ENCODE measurements at places on chromosomes 1 and 21.
A peak's percentile ranks its signal among the peaks of the same experiment; 100 is the strongest.

DNA sequence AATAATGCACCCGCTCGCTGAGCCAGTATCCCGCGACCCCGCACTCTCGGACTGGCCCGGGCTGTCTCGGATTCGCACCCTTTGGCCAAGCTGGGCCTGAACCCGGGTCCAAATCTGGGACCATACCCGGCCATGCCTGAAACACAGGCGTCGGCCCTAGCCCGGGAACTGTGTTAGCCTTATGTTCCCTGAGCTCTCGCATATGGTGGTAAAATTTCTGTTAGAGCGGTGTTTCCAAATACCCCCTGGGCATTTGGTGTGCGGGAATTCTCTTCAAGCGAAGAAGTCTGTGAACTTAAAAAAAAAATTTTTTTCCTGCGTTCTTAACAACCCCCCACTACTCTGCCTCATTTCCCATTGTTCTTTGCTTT lies 3.1 kb downstream of the RNF220 start:
- DNase-seq: no peak

DNA sequence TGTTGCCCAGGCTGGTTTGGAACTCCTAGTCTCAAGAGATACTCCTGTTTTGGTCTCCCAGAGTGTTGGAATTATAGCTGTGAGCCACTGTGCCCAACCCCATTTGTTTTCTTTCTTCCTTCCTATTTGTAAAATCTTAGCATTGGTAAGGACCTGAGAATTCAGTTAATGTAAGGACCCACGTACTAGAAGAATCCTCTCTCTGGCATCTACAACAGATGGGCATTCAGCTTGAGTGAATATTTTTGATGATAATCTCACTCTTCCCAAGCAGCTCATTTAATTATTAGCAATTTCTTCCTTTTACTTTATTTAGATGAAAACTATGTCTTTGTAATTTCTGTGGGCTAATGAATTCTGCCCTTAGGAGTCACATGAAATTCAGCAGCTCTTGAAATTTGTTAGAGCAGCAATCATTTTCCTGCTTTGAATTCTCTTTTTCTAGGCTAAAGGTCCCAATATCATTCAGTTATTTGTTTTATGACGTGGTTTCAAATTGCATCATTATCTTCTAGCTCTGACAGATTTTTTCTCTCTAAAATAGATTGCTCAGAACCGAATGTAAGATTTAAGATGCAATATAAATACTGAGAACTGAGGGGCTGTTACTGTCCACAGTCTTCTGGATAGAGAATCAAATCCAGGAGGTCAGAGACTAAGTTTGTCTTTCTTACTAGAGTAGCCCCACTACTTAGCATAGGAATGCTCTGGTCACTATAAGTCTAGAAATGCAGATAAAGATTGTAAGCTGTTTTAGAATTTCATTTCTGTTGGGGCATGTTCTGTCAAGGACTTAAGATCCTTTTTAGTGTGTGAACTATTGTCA lies 59.4 kb downstream of the EPB41 start:
- DNase-seq: no peak

DNA sequence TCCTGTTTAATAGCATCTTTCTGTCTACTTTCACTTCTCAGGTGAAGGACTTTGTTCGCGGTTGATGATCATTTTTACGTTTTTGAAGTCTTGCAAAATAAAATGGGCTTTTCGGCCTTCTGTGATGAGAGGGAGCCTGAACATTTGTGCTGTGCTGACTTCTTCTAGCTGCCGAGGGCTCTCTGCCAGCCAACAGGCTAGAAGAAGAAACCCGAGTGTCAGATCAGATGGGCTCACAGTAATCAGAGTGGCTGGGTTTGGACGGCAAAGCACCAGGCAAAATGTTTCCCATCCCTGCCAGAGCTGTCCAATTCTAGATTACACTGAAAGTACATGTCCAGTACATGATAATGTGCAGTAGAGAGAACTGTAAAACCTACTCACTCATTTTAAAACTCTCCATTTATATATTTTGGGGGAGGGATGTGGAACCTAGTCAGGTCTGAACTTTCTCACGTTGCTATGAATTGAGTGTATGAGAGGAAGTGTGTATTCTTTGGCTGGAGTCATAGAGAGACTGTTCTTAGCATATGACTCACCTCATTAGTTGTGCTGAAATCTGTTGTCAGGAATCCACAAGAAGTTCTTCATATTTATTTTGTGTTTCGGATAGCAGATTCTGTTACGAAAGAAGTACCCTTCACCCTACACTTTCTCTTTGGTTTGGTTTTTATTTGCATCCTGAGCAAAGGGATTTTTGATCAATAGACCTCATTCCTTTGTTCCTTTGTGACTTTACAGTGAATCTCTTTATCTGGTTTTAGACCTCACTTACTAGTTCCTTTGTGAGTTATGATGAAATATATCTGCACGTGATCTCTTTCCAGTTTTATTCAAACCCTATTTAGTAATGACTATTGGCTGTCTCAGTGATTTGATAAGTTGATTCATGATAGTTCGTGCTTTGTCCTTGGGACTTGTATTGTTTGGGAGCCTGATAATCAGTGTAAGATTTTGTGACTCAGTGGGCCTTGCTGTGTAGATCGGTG lies 4.8 kb downstream of the ATP1A1 start:
- peak; percentile 86 for DNase-seq

DNA sequence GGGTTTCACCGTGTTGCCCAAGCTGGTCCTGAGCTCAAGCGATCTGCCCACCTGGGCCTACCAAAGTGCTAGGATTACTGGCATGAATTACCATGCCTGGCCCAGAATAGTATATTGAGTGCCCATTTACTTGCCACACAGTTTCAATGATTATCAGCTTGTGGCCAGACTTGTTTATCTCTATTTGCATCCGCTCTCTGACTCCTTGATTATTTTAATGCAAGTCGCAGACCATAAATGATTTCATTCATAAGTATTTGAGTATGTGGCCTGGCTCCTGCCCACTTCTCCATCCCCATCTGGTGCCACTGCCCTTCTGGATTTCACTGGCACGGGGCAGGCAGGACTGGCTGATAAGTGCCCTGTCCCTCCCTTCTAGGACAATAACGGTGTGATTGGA lies 18.2 kb upstream of the TRNAU1AP start:
- no peak for DNase-seq

GRCh38 chr1:89989799-89990198 lies 5.1 kb upstream of the ZNF326 start:
- DNase-seq: no peak

DNA sequence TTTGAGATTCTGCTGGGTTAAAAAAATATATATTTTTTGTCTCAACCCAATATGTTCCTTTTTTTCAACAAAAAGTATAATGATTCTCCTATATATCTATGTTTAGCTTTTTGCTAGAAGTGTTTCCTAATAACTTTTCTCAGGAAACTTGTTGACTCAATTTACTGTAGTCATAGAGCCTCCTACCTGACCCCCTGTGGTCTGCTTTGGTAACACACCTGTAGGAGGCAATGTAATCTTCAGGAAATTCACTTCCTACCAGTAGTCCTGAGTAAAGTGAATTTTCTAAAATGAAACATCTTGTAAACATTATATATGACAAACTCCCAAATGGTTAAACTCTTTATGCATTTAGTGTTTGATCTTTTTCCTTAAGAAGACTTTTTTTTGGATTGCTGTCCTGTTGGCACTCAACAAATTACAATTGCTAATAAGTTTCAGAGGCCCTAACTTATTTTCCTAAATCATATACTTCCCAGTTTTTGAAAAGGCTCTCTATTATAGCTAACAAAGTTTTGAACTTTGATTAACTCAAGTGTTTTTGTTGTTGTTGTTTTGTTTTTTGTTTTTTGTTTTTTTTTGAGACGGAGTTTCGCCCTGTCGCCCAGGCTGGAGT lies 118.3 kb downstream of the OLFML2B start:
- DNase-seq: no peak

DNA sequence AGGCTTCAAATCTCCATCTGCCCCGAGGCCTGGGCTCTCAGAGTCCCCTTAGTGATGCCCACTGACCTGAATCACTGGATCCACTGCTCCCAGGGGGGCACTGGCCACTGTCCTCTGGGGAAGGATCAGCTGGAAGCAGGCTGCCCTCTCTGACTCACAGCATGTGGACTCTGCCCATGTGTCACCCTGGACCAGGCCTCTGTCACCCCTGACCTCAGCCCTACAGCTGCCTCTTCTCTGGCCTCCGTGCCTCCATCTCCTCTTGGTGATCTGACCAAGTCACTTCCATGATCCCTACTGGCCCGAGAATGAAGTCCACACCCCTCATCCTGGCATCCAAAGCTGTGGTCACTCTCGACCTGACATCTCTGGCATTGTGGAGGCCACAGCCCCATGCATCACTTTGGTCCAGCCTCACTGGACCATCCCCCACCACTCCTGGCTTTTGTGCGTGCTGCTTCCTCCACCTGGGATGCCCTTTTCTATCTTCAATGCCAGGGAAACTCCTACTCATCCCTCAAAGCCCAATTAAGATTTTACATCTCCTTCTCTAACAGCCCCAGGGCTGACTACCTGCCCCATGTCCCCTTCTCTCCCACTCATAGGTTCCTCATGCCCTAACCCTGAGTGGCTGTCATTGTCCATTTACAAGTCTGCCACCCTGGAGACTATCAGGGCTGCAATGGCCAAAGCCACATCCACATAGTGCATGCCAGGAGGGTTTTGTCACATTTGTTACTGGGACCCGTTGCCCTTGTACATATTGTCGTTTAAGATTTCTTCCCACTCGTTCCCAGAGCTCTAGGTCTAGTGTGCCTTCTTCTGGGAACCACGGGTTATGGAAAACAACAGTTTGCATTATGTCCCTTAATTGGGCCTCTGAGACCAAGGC lies 685.0 kb downstream of the MATN1 start:
- DNase-seq: no peak

GRCh38 chr1:19925342-19926070 lies 2.1 kb upstream of the PLA2G2E start:
- no peak for DNase-seq

DNA sequence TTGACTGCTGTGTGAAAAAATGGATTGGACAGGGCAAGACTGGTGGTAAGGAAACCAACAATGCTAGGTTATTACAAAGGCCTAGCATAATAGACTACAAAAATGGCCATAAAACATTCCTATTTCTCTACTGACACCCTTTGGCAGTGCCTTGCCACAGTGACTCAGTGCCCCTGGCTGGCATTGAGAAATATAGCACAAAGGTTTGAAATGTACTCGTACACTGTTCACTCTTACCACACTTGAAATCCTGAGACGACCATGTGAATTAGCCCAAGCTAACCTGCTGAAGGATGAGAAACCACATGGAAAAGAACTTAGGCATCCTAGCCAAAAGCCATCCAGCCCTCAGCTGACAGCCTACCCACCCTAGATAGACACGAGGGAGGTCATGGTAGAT lies 149.8 kb upstream of the PALMD start:
- DNase-seq: no peak

GRCh38 chr1:245054105-245054504 lies 100.7 kb upstream of the KIF26B start:
- peak; percentile 61 for DNase-seq

- DNase-seq: no peak
Observed at GRCh38 chr1:21503706-21504377, 5.4 kb upstream of the ALPL start.

DNA sequence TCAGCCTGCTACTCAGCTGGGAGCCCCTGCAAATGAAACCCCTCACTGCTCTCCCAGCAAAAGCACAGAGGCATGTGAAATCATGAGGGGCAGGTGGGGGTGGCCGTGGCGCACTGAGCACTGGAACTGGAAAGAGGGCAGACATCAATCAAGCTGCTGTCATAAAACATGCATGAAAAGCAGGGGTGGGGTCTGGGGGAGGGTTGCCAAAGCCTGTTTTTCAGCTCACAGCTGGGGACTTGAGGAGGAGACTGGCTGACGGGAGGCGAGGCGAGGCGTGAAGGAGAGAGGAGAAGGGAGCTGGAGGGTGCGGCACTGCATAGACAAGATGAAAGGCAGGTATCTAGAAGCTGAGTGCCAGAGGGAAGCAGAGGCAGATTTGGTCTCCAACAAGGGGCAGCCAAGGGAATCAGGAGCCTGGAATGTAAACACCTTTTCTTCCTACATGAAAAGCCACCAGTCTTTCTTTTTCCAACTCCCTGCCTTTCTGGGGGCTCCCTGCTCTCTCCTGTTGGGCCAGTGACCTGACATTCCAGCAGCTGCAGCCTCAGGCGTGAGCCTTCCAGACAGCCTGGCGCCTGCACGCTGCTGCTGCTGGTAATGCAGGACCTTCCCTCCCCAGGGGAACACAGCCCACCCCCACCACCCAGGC lies 87.0 kb downstream of the NMNAT2 start:
- DNase-seq: no peak

DNA sequence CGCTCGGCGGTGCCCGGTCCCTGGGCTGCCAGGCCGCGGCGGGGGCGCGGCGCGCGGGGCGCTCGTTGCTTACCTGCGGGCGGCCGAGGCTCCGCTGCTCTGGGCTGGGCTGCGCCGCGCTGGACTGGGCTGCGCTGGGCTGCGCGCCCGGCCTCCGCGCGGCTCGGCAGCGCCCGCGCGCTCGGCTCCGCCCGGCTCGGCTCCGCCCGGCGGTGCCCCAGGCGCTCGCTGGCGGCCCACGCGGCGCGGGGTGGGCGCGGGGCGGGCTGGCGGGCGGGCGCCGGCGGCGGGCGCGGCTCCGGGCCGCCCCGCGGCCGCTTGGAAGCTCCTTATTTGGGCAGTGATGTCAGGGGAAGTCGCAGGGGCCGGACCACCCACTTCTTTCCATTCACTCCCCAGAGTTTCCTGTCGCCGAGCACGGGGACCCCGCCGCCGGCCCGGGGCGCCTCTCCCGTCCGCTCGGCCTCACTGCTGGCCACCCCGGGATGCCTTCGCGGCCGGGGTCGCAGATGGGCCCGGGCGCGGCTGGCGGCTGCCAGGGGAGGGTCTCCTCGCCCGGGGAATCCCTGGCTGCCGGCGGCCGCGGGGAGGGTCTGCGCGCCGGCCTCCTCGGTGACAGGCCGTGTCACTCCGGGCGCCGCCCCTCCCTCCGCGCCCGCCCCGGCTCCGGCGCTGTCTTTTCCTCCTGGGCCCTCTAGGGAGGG lies 177.7 kb upstream of the EDN2 start:
- DNase-seq: peak; percentile 67

DNA sequence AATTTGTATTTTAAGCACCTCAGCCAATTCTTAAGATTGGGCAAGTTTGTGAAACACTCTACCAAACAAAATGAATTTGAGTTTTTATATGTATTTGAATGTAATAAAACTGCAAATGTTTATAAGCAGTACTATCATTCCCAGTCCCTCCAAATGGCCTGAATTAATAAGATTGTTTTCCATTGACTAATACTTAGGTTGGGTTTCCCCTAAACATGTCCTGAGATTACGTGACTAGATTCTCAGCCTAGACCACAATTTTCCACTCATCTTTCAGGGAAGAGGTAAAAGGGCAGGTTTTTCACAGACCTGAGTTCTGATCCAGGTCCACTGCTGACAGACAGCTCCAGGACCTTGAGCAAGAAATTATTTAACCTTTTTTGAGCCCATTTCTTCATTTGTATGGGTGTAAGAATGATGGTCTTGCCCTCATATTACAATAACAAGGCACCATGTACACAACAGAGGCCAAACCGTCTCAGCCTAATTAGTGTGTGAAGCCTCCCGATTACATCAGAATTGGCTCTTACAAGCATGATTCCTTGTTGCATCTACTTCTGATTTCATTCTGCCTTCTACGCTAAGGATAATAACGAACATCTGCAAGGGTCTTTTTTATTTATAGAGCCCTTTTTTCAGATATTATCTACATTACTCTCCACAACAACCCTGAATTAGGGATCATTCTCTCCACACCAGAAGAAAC lies 51.2 kb downstream of the BEND5 start:
- no peak for DNase-seq
